Smooth muscle cell of bladder (primary cell): ENCODE measurements at places on chromosomes 2 and 18. TPM values are rescaled to one million over a fixed set of nuclear protein-coding genes. Genes with fewer than 3 reads are reported as not detected.

ZNF532 gene
- 37.5 and 40.1 TPM in 2 replicates for total RNA-seq

CAVIN2 gene
- total RNA-seq, result 10.4 and 16.4 TPM in 2 replicates

RBKS gene
- total RNA-seq, result 1.6 and 2.4 TPM in 2 replicates

SLC5A7 gene
- total RNA-seq, result not detected in 2 replicates

CHRND gene
- not detected in 2 replicates for total RNA-seq

CIB4 gene
- not detected in 2 replicates for total RNA-seq
